ENCODE measurements at places on chromosomes 7 and 10. TPM values are rescaled to one million over a fixed set of nuclear protein-coding genes. Genes with fewer than 3 reads are reported as not detected.

DNA sequence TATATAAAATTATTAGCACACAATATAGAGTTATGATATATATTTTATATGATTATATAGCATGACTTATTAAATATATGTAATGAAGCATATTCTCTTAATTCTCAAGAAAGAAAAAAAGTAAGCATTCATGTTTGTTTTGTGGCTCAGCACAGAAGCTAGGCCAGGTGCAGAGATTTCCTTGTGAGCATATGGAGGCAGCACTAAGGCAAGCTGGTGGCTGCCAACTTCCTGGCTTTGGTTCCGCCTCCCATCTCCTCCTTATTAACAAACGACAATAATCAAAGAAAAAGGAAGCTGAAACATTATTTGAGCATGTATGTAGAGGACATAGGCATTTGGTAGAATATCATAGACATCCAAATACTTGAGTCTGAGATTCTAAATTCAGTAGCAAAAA lies 130.3 kb downstream of the ST7 start:
- DNase-seq = no peak

DNA sequence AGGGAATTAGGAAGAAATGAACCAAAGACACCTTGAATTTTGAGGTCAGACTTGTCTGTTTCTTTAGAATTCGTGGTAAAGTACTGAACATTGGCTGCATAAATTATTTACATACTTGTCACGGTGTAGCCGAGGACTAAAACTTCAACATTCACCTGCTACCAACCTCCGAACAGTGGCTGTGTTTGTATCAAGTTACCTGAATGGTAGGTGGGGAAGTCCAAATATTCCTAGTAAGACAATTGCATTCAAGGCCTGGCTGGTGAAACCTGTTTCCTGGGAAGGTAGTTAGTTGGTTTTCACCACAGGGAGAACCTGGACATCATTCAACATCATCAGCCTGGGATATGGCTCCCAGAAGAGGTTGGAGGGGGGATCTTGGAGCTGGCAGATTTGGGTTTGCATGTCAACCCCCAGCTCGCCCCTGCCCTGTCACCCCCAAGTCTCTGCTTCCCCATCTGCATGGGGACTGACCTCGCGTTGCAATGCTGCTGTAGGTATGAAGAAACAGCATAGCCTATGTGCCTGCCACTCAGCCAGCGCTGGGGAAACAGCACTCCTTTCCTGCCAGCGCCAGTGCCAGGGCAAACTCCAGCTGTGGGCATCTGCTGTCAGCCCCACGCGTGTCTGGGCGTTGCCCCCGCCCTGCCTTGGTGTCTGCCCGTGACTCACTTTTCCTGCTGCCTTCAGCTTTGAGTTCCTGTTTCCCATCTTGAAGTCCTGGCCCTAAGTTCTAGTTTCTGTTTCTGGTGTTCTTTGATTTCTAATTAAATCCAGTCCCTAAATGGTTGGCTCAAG lies 12.7 kb upstream of the LARP4B start:
- peak; percentile 88 for DNase-seq

Gene LDB3
- not detected for total RNA-seq

GRCh38 chr7:100781255-100781654 lies 46.1 kb downstream of the EPHB4 start:
- DNase-seq = no peak

DNA sequence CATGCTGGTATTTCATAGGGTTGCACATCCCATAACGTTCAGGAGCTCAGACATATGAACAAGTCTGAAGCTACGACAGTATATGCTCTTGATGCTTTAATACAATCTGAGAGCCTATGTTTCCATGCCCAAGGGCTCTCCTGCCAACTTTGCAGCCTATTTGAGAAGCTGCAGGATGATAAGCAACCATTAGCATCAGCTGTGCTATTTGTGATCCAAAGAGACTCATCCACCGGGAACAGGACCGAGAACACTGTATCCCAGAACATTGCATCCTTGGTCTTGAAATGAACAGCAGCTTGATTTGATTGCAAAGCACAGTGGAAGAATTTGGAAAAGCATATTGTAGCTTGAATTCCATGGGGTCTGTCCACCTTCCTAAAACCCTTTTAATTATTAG lies 156.2 kb upstream of the PTER start:
- DNase-seq = no peak

Gene ELN
- total RNA-seq = 1.7 TPM

Gene NKX1-2
- not detected for total RNA-seq

DNA sequence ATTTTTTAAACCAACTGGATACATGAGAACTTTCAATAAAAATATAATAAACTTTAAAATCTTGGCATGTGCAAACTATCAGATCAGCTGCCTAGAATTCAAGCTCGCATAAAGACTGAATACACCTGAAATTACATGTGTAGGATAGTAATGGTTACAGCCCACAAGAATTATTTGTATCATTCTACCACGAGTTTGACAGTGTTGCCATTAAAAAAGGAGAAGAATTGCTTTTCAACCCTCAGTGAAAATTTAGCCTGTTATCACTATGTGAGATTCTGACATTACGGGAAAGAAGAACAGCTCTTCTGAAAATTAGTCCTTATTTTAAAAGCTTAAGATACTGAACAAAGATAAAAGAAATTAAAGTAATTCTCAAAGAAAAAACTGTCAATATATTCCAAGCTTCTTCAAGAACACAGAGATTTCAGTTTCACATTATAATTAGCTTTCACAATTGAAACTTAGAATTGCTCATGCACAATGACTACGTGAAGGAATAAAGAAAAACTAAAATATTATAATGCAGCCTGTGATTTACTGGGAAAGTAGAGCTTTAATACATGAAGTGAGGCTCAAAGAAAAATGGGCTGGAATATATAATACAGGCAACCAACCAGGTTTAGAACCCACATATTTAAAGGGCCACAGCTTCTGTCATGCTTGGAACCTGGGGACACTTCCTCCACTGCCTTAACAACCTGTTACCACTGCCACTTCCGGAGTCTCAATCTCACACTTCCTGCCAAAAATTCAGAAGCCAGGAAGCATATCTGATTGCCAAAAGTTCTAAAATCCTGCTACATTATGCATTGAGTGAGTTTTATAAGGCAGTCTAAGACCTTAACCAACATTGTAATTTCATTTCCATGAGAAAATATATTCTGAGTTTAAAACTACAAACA lies 23.2 kb downstream of the TPK1 start:
- no peak for DNase-seq

DNA sequence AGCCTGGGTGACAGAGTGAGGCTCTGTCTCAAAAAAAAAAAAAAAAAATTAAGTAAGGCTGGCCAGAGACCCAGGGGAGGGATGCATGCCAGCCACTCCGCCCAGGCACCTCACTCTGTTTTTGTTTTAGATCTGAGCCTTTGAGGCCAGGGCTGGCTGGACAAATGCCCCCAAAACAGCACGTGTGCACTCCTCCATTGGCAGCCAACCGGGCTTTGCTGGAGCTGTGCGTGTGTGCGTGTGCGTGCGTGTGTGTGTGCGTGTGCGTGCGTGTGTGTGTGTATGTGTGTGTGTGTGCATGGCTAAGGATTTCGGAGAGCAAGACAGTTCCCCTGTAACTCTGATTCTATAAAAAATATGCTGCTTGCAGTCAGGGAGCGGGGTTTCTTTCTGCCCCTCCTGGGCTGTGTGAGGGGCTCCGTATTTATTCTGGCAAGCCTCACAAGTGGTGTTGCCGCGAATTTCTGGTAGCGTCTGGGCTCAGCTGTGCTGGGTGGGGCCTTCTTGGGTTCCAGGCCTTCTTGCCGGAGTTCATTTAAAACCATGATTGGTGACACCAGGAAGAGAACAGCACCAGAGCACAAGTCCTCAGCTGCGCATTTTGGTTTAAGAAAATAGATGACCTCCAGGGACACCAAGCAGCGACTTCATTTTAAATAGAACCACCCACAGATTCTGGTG lies 28.1 kb upstream of the UNCX start:
- DNase-seq = no peak

Gene DGKB
- total RNA-seq = not detected

- DNase-seq = no peak
These were observed 188.8 kb downstream of the GFRA1 start for GRCh38 chr10:116084161-116084560.

DNA sequence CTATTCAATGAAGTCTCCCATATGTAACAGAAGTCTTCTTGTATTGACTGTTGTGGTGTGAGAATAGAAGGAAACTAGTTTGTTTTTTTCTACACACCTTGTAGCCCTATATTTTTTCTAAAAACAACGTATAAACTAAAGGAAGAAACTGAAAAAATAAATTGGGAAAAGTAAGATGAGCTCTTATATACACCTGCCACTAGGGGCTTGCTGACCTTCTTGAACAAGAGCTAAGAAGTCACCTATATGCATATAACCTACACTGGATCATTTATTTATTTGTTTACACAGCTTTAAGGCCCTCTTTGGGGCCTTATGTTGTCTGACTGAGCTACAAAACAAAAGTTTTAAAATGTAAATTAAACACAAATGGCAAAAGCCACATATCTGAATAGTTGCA lies 383.0 kb downstream of the HPSE2 start:
- no peak for DNase-seq

DNA sequence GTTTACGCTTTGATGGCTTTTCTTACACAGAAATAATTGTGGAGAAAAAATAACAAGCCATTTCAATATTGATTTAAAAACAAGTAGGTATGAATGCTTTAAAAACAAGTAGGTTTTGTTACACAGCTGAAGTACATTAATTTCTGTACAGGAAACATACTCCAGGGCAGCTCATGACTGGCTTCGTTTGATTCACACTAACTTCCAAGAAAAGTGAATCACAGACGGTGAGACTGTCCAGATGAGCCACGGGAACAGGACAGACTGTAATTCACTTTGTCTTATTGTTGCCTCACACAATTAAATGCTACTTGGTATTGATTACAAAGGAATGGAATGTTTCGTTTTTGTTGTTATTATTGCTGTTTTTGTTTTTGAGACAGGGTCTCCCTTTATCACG lies 26.6 kb upstream of the SNX10 start:
- no peak for DNase-seq

DNA sequence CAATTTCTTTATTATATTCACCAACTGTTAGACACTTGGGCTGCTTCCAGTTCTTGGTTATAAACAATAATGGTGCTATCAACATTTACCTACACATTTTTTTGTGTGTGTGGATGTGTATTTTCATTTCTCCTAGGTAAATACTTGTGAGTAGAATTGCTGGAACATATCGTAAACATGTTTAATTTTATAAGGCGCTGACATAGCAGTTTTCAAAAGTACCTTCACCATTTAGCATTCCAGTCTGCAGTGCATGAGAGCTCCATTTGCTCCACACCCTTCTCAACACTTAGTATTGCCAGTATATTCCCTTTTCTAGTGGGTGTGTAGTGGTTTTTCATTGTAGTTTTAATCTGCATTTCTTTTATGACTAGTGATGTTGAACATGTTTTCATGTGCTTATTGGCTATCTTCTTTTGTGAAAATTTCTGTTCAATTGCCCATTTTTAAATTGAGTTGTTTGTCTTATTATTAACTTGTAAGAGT lies 59.6 kb upstream of the FAM204A start:
- DNase-seq = no peak

DNA sequence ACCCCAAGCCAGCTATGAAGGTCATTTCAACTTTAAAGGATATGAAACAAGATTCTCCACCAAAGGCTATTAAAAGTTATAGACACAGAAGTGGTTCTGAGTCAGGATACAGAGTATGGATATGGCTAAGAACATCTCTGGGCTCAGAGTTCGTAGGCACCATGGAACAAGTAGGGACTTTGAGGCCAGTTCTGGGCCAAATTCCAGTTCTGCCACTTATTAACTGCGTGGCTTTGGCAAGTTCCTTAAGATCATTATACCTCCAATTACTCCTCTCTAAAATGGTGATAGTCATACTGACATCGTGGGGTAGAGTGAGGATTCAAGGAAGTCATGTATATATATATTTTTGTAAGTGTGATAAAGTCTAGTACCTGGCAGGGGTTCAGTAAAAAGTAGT lies 105.8 kb upstream of the NFE2L3 start:
- DNase-seq = no peak

DNA sequence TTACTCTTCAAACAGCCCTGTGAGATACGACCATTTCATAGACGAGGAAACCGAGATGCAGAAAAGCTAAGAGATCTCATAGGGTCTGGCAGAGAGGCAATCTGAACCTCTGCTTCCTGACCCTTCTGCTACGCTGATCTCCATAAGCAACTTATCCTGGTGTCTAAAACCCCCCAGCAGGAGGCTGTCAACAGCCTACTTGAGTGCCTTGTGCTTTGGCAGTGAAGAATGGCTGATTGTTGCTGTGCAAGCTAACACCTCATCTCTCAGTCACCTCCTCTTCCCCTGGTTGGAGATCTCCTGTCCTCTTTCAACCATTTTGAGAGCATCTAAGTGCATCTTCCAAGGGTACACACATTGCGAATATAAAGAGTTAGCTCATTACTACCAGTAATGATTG lies 86.2 kb downstream of the AOAH start:
- DNase-seq = no peak

GRCh38 chr7:30702200-30702599 lies 19.9 kb upstream of the CRHR2 start:
- no peak for DNase-seq

GRCh38 chr10:90227217-90227656 lies 525.8 kb downstream of the KIF20B start:
- peak; percentile 88 for DNase-seq

GRCh38 chr7:128396357-128396756 lies 13.4 kb downstream of the IMPDH1 start:
- no peak for DNase-seq

Gene MINDY4
- total RNA-seq = 4.7 TPM

DNA sequence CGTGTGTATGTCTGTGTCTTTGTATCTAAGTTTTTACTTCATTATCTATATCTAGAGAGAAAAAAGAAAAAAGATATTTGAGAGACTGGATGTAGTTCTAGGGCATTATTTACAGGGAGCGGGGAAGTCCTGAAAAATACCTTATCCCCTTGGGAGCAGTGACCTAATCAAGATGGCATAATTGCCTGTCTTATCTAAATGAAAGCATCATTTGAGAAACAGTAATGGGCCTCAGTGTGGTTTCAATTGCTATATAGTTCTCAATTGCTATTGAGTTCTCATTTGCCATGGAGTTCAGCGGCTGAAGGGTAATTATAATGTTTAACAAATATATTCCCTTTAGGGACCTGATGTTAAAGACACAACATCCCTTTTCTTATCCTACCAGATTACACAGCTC lies 216.5 kb downstream of the PLXNA4 start:
- no peak for DNase-seq

Gene ZDHHC4
- 31.3 TPM for total RNA-seq

GRCh38 chr7:127581716-127582115 lies 3.7 kb downstream of the GCC1 start:
- DNase-seq = no peak

DNA sequence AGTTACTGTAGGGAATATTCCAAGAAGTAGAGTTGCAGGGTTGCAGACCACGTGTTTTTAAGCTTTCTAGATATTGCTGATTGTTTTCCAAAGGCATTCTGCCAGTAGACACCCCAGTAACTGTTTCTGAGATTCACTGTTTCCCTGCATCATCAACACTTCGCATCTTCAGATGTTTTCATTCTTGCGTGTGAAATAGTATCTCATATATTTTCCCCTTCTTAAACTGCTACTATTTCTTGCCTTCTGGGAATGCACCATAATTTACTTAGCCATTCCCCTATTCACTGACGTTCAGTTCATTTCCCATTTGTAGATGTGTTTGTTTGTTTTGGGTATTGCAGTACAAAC lies 30.7 kb downstream of the ALOX5 start:
- no peak for DNase-seq

Gene CRPPA
- 2.9 TPM for total RNA-seq

GRCh38 chr10:53256623-53257022 lies 484.0 kb upstream of the MBL2 start:
- DNase-seq = no peak
